ENCODE measurements at places on chromosomes 1 and 21. TPM values are rescaled to one million over a fixed set of nuclear protein-coding genes. Genes with fewer than 3 reads are reported as not detected.
A peak's percentile ranks its signal among the peaks of the same experiment; 100 is the strongest.

- no peak for DNase-seq
Measured at GRCh38 chr1:43438953-43439581, 14.7 kb downstream of the HYI start.

DNA sequence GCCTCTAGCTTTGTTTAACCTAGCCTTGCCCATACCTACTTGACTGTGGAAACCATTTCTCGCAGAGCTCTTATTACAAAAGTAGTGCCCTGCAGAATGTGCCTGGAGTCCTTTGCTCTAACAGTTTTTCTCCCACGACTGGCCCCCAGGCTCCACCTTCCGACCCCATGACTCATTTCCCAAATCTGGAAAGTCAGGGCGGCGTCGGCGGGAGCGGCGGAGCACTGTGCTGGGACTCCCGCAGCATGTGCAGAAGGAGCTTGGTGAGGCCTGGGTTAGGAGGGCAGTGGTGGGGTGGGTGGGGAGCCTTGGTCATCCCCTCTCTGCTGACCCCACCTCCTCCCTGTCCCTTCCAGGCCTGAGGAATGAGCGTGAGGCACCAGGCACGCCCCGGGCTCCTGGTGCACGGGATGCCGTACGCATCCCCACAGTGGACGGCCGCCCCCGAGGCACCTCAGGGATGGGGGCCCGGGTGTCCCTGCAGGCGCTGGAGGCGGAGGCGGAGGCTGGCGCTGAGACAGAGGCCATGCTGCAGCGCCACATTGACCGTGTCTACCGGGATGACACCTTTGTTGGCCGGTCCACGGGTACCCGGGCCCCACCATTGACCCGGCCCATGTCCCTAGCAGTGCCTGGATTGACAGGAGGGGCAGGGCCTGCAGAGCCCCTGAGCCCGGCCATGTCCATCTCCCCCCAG lies 47.5 kb downstream of the YARS1 start:
- no peak for DNase-seq

DNA sequence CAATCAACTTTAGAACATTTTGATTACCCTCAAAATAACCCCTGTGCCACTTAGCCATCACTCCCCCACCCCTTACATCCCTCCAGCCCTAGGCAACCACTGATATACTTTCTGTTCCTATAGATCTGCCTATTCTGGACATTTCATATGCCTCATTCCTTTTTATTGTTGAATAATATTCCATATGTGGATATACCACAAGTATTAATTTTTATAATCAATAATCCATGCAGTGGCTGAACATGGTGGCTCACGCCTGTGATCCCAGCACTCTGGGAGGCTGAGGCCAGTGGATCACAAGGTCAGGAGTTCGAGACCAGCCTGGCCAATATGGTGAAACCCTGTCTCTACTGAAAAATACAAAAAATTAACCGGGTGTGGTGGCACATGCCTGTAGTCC lies 20.1 kb upstream of the MED18 start:
- no peak for DNase-seq

DNA sequence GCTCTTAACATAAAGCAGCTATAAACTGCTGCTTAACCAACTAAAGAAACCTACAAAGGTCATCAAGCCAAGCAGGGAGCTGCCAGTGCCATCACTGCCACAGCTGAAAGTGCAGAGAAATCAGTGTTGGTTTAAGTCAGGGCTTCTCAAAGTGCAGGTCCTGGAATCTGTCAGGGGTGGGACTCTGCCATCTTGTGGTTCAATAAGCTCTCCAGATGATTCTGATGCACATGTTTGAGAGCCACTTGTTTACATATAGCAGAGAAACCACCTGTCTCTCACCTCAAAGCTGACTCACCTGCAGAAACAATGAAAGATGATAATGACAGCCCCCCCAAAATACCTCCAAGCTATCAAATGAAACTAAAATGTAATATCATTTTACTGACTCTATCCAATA lies 49.3 kb downstream of the SH3GLB1 start:
- no peak for DNase-seq

HES3 gene
- total RNA-seq, result 89.9 TPM

DNA sequence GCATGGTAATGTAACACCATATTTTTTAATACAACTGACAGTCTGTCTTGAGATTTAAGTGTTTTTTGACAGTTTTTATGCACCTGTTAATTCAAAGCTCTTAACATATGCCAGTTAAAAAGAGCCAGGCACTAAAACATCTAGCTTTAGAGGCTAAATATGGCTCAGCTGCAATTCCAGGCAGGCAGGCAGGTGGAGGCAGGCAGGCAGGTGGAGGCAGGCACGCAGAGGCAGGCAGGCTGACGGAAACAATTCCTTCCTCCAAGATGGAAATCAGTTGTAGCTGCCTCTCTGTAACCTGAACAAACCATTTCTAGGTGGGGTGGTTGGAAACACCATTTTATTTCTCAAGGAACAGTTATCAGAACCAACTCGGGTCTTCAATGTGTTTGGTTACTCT lies 51.2 kb downstream of the GORAB start:
- no peak for DNase-seq

GRCh38 chr1:55310505-55310971 lies 95.4 kb upstream of the USP24 start:
- no peak for DNase-seq

- no peak for DNase-seq
Measured at GRCh38 chr1:184388971-184389370, 2.1 kb downstream of the C1orf21 start.

DNA sequence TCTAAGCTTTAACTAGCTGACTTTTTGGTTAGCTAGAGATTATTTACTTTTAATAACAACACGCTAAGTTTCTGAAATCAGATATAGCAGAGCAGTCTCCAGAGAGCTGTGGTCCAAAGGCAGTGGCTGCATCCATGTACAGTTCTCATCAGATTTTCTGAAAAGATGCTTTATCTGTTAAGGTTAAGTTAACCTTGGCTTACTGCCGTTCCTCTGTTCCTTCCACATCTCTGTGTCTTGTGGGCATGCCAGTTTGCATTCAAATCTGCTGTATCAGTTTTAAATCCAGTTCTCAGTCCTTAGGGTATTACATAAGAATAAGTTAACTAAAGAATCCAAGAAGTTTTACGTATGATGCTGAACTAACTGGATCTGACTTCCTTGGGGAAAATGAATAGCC lies 46.8 kb downstream of the SPATA46 start:
- DNase-seq, result no peak

DNA sequence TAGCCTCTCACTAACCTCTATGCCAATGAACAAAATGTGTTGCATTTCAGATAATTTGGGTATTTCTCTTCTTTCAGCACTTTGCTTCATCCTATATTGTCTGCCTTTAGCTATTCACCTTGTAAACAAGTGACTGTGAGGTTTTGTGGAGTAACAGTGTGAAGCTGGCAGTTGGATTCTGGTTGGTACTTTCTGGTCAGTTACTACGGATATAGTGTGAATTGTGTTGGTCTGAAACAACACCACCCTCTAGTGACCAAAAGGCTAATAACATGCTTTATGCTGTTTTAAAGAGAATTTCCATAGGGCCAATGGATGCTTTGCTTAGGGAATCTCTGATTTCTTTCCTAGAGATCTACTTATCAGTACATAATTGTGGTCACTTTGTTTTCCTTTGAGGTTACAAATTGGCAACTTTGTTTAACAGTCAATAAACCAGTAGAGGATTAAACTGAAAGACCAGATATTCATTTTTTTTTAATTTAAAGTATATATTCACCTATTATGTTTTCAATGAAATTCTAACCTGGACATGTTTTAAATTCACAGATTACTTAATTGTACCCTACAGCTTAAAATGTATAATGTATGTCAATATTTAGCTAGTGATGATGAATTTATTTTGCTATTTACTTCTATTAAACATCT lies 2.5 kb upstream of the PTGER3 start:
- no peak for DNase-seq

DNA sequence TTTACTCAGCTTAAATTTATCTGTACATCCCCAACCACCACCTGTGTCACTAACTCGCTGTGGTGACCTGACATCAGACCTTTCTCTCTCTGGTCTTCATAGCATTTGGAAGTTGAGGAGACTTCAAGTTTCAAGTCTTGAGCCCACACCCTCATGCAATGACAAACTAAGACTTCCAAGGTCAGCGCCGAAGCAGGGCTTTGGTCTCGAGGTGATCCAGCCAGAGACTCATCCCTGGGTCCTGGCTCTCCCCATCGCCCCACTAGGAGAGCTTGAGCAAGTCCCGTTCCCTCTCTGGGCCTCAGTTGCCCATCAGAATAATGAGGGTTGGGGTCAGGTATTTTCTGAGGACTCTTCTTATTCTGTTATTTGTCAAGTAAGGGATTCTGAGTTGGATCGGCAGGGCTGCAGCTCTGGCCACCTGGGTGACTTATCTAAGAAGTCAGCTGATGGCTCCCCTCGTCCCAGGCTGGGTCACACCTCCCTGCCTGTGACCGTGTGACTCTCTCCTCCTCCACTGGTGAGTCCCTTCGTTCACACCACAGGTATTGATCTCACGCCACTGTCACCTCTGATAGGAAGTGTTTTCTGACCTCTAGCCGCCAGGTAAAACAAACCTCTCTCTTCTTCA lies 143.7 kb upstream of the RUNX3 start:
- DNase-seq, result no peak

GRCh38 chr21:34736116-34736874 lies 67.5 kb downstream of the CLIC6 start:
- no peak for DNase-seq

- no peak for DNase-seq
Measured at GRCh38 chr1:219293410-219293809, 119.7 kb downstream of the LYPLAL1 start.

DNA sequence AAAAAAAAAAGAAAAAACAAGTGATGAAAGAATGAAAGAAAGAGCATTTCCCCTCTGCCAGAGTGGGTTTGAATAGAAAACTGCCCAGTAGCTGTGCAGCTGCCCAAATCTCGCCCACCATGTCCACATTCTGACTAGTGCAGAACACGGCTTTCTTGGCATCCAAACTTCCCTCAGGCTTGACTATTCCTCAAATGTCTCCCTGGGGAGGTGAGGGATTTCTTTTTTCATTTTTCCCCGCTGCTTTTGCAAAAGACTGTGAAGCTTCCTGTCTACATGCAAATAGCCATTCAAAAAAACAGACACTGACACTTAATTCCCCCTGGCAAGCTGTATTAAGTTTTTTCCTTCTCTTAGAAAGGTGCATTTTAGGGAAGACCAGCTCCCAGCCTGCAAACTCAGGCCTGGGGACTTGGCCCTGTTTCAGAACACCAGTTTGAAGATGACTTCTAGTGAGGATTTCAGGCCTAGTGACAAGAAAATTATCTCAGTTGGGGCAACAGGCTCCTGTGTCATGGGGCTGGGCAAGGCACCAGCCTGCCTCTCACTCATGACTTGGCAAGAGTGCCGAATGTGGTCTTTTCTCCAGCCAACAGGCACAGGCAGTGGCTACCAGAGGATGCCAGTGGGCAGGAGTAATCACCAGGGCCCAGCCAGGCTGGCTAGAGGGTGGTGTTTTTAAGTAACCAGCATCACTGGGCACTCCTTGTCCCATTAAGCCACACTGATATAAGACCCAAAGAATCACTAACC lies 178.1 kb upstream of the NFIA start:
- no peak for DNase-seq

- DNase-seq, result no peak
Measured at GRCh38 chr1:161357073-161357472, 10.6 kb downstream of the CFAP126 start.

OLIG2 gene
- 2.0 TPM for total RNA-seq

DNA sequence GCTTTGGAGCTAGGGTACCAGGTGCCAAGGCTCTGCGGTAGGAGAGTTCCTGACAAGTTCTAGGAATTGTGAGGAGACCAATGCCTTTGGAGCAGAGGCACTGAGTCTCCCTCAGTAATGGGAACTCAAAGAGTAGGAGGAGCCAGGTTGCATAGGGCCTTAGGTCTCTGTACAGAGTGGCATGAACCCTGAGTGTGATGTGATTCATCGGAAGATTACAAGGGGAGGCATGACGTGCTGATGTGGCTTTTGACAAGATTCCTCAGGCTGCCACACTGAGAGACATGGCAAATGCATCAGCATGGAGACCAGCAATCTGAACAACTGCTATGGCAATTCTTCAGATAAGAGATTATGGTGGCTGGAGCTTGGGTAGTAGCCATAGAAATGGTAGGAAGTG lies 94.6 kb upstream of the SLC44A3 start:
- no peak for DNase-seq

ELAPOR1 gene
- total RNA-seq, result 1.1 TPM

DNA sequence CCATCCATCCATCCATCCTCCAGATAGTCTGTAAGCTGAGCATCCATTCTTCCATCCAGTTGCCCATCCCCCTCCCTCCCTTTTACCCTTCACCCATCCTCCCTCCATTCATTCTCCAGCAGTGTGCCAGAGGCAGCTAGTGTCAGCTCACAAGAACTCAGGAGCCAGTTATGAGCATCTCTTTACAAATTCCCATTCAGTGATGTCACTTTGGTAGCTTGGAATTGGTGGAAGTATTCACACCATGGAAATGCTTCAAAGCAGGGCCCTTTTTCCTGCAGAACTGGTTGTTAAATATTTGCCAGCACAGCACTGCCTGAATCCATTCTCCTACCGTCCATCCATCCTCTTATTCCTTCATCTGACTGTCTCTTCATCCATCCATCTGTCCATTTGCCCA lies 72.5 kb downstream of the ARHGEF10L start:
- DNase-seq, result no peak

GRCh38 chr1:221105578-221105977 lies 226.3 kb downstream of the HLX start:
- DNase-seq, result no peak

- DNase-seq, result no peak
Measured at GRCh38 chr1:23745515-23745914, 2.2 kb downstream of the ELOA start.

- no peak for DNase-seq
Measured at GRCh38 chr1:187665483-187665882, 836.7 kb downstream of the PLA2G4A start.

PCSK9 gene
- 75.1 TPM for total RNA-seq

CFHR1 gene
- total RNA-seq, result not detected

APCS gene
- not detected for total RNA-seq

- DNase-seq, result peak; percentile 61
Measured at GRCh38 chr1:247111700-247112478, 7.7 kb upstream of the ZNF669 start.

DNA sequence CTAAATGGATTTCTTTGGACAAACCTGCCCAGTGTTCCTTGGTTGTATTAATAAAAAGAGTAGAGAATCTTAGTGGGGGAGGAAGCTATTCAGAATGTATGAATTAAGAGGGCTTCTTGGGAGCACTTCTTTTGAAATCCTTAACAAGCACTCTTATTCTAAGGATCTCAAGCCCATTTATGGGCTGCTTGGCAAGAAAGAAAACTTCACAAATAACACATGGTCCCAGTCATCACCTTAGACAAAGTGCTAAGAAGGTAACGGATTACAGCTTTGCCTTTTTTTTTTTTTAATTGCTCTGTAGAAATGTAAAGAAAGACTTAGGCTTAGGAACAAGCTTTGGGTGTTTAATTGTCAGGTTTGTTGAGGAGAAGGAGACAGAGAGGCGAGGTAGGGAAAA lies 76.6 kb upstream of the IPO9 start:
- DNase-seq, result no peak

S100A14 gene
- 0.63 TPM for total RNA-seq

GRCh38 chr1:10516925-10517676 lies 42.4 kb downstream of the PEX14 start:
- no peak for DNase-seq

- DNase-seq, result peak; percentile 88
Measured at GRCh38 chr1:26723013-26723991, 27.5 kb downstream of the ARID1A start.
